ENCODE measurements at places on chromosomes 5 and 9.

GRCh38 chr9:133934482-133935232 is 57.5 kb downstream of the VAV2 start:
- DNase-seq, result no peak

DNA sequence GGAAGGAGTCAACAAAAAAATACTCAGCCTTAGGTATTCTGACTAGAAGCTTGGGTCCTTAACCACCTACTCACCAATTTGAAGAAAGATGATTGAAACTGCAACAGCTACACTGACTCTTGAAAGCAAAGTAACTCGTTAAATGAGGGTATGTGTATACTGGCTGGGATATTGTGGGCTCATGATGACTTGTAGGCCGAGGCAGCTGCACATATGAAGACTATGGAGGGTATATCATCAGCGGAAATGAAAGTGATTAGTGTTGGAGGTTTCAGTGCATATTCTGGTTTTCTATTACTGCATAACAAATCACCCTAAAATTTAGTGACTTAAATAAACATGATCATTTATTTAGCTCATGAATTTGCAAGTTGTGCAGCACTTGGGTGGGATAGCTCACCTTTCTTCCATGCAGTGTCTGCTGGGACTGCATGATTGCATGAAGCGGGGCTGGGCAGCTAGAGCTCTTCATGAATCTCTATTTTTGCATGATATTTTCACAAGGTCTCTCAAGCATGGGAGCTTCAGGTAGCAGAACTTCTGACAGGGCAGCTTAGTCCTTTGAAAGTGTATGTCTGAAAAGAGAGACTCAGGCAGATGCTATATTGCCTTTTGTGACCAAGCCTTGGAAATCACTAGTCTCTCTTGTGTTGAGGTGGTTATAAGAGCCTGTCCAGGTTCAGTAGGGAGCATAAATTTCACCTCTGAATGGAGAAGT is 96.1 kb upstream of the CDKN2B start:
- DNase-seq, result no peak

DNA sequence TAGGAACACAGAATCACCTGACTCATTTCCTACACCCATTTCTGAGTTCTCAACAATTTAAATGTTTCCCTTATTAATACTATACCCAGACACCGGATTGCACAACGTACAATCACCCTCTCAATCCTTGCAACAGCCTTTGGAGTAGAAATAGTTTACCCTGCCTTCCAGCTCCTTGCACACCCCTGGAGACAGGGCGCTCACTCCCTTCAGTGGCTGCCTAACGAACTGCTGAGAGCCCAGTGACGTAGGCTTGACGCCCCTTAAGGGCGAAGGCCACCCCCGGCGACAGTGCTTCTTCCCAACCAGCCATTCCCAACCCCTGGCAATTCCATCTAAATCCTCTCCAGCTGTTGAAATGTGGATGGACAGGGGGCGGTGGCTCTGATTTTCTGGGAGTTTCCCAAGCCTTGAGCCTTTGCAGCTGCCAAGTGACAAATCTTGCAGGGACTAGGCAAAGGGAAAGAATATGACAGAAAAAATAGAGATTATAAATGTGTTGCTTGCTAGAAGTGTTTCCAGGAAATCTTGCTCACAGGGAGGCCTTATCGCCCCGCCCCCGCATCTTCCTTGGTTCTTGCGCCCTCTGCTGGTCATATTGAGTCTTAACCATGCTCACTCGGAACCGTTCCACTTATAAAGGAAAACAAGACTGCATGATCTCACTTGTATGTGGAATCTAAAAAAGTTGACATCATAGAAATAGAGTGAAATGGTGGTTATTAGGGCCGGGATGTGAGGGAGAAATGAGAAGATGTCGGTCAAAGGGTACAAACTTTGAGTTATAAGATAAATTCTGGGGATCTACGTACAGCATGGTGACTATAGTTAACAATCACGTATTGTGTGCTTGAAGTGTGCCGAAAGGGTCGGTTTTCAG is 7.6 kb upstream of the BARX1 start:
- DNase-seq, result peak; percentile 38

DNA sequence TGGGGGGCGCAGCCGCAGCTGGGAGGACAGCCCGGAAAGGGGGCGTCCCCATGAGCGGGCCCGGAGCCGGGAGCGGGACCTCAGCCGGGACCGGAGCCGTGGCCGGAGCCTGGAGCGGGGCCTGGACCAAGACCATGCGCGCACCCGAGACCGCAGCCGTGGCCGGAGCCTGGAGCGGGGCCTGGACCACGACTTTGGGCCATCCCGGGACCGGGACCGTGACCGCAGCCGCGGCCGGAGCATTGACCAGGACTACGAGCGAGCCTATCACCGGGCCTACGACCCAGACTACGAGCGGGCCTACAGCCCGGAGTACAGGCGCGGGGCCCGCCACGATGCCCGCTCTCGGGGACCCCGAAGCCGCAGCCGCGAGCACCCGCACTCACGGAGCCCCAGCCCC is 47.0 kb downstream of the TJP2 start:
- DNase-seq, result no peak

DNA sequence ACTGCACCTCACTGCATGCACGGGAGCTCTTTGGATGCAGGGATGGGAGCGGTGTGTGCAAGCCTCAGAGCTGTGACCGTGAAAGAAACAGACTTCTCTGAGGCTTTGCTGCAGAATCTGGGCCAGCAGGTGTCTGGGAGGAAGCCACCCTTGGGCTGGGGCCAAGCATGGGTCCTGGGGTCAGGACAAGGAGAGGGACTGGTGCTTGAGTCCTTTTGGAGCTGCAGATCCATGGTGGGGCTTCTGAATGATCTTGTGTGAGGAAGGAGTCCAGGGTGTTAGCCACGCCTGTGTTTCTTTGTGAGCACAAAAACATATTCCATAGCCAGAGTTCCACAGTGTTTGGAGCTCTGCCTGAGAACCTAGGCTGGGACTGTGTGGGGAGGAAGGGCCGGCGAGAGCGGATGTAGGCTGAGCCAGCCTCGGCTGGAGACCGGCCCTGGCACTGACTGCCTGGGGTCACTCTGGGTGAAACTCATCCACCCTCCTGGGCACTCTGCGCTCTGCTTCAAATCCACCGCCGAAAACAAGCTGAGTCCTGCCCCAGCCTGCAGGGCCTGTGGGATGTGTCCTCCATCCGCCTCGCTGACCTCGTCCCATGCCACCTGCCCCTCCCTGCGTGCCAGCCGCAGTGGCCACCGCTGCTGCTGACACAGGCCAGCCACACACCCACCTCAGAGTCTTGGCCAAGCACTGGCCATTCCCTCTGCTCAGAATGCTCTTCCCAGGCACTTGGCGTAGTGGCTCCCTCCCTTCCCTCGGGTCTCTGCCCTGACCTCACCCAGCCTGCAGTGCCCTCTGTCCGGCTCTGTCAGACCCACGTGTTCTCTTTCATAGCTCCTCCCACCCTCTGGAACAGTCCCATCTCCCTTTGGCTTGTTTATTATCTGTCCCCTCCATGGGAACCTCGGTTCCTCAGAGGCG is 26.7 kb downstream of the ERGIC1 start:
- no peak for DNase-seq

- DNase-seq, result no peak
These were observed 47.1 kb upstream of the NEK6 start for GRCh38 chr9:124210697-124211096.

GRCh38 chr5:15266841-15267240 is 233.1 kb upstream of the FBXL7 start:
- DNase-seq, result no peak

DNA sequence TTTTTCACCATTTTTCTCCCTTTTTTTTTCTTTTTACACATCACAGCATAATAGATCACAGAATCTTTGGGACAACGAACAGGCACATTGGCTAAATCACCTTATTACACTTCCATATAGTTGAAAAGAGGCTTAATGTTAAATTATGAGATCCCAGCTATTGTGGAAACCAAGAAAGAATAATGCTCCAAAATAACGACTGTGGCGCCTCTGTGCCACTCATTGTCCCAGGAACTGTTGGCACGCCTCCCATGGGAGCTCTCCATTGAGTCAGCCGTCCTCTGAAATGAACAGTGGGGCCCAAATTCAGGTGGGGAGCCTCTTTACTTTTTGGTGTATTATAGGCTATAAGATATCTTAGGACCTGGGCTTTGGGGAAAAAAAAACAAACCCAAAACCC is 82.2 kb upstream of the NFIB start:
- DNase-seq, result no peak

Data from HS-27A (cell line).